ENCODE measurements at places on chromosomes 2 and 18. TPM values are rescaled to one million over a fixed set of nuclear protein-coding genes. Genes with fewer than 3 reads are reported as not detected.

Gene ATF2
- 34.0 TPM for total RNA-seq

Gene SERPINB13
- not detected for total RNA-seq

Gene AGXT
- 1,548 TPM for total RNA-seq

Gene MBD5
- 15.9 TPM for total RNA-seq

Gene TBC1D8
- 10.4 TPM for total RNA-seq

Gene NT5DC4
- total RNA-seq, result not detected

Gene HOXD13
- not detected for total RNA-seq

Gene CRACDL
- total RNA-seq, result 0.42 TPM

- no peak overlapping the region for H3K4me3 ChIP-seq
- no peaks in the 10 kb centered on the region for H3K36me3 ChIP-seq
- H3K4me1 ChIP-seq, result no peaks in the 10 kb centered on the region
- no peaks in the 10 kb centered on the region for H3K27me3 ChIP-seq
Observed at GRCh38 chr2:232966122-232966521, 46.9 kb downstream of the NGEF start.

DNA sequence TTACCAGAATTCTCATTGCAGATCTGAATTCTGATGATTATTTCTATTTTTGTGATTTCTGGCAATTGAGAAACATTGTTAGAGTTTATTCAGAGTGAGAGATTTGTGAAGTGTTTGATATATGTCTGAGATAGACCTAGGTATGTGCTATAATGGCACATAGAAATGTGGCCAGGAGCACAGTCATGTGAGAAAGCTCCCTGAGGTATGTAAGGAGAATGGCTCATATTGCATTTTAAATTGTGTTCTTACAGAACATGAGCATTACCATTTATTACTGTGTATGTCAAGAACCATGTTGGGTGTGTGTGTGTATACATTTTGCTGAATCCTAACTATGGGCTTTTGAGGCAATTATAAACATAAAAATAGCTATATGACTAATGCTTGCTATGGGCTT, 101.2 kb downstream of the RAPGEF4 start:
- no peaks in the 10 kb centered on the region for H3K36me3 ChIP-seq
- H3K4me1 ChIP-seq, result no peaks in the 10 kb centered on the region

DNA sequence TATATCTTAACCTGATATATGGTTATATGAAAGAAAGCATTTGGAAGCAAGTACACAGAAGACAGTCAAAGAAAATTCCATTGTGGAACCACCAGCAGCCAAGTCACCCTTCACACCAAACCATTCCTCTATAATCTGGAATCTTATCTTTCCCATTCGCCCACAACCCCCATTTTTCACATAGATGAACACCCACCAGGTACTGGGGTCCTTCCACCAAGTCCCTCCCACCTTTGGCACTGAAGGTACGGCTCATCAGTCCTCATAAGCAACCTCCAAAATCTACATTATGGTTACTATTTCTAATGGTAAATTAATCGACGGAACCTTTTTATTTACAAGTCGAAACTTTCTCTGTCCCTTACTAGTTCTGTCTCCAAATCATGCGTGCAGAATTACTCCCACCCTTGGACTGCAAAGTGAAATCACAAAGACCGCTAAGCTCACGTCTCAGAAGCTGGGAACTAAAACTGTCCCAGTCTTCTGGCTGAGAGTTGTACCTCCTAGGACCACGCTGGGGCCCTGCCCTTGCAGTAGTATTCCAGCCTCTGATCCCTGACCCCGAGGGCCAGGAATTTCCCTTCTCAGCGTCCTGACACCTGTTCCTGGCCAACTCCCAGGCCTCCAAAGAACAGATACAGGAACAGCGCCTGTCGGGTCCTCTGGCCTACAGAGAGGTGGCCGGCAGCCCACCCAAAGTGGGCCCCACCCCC, 702 bp downstream of the OLA1 start:
- no peaks in the 10 kb centered on the region for H3K36me3 ChIP-seq
- DNase-seq, result no peak
- no peaks in the 10 kb centered on the region for H3K27me3 ChIP-seq

GRCh38 chr2:158817588-158817987, 22.5 kb downstream of the DAPL1 start:
- H3K27me3 ChIP-seq, result no peaks in the 10 kb centered on the region
- no peaks in the 10 kb centered on the region for H3K36me3 ChIP-seq
- no peak for DNase-seq
- H3K4me1 ChIP-seq, result no peaks in the 10 kb centered on the region

- no peaks in the 10 kb centered on the region for H3K4me1 ChIP-seq
- no peak overlapping the region for H3K4me3 ChIP-seq
- no peak overlapping the region for H3K27ac ChIP-seq
- H3K27me3 ChIP-seq, result no peaks in the 10 kb centered on the region
- DNase-seq, result no peak
Observed at GRCh38 chr18:47050468-47050867, 15.0 kb upstream of the ELOA2 start.

DNA sequence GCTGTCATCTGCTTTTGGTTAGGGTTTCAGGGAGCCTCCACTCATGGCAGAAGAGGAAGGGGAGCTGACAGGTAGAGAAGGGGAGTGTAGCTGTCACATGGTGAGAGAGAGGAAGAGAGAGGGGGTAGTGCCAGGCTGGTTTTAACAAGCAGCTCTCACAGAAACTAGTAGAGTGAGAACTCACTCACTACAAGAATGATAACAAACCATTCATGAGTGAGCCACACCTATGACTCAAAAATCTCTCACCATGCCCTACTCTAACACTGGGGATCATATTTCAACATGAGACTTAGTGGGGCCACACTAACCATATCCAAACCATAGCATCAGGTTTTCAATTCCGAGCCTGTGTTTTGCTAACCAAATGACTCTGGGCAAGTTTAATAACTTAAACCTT, 274.9 kb upstream of the VWC2L start:
- H3K27me3 ChIP-seq, result no peaks in the 10 kb centered on the region
- no peak overlapping the region for H3K27ac ChIP-seq
- DNase-seq, result no peak
- H3K36me3 ChIP-seq, result no peaks in the 10 kb centered on the region
- no peak overlapping the region for H3K4me3 ChIP-seq

DNA sequence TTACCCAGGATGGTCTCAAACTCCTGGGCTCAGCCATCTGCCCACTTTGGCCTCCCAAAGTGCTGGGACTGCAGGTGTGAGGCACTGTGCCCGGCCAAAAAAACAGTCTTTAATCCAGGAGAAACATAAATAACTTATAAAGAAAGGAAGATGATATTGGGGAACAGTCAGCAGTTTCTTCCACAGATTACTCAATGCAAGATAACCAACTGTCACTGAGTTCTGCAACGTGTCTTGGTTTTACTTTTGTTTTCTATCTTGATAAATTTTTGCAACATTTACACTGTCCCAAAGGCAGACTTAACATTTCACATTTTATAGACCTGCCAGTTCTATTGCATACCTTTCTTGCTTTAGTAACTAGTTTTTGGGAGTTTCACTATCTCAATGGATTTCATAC, 71.1 kb downstream of the ANKRD44 start:
- no peak overlapping the region for H3K4me3 ChIP-seq
- peaks cover 11% of the 10 kb centered on the region for H3K4me1 ChIP-seq
- H3K36me3 ChIP-seq, result no peaks in the 10 kb centered on the region

GRCh38 chr2:232336241-232336736, 42.3 kb upstream of the ALPP start:
- H3K27me3 ChIP-seq, result no peaks in the 10 kb centered on the region
- no peaks in the 10 kb centered on the region for H3K4me1 ChIP-seq
- no peak overlapping the region for H3K27ac ChIP-seq
- no peak for DNase-seq
- no peak overlapping the region for H3K4me3 ChIP-seq

- no peak for DNase-seq
- H3K27me3 ChIP-seq, result no peaks in the 10 kb centered on the region
- no peaks in the 10 kb centered on the region for H3K36me3 ChIP-seq
Observed at GRCh38 chr18:33957707-33958106, 267.0 kb downstream of the NOL4 start.

- no peaks in the 10 kb centered on the region for H3K27me3 ChIP-seq
- no peak overlapping the region for H3K27ac ChIP-seq
- H3K36me3 ChIP-seq, result no peaks in the 10 kb centered on the region
- no peaks in the 10 kb centered on the region for H3K4me1 ChIP-seq
- H3K4me3 ChIP-seq, result no peak overlapping the region
- no peak for DNase-seq
Observed at GRCh38 chr18:27942706-27943105, 234.2 kb downstream of the CDH2 start.

DNA sequence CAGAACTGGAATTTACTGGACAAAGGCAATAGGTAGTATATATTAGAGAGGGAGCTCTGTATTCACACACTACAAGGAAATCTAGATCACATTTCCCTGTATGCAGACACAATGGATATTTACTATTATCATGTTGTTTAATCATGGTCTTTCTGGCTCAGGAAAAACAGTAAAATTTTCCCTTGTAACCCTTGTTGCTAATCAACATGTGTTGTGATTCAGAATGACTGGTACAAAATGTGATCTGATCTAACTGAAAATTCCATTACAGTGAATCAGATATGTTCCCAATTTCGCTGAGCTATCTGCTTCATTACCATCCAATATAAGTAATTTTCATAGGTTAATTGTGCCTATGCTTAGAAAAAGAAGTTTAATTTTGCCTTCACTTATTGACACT, 1109.7 kb downstream of the LRP1B start:
- no peaks in the 10 kb centered on the region for H3K4me1 ChIP-seq
- no peak overlapping the region for H3K27ac ChIP-seq
- DNase-seq, result no peak

DNA sequence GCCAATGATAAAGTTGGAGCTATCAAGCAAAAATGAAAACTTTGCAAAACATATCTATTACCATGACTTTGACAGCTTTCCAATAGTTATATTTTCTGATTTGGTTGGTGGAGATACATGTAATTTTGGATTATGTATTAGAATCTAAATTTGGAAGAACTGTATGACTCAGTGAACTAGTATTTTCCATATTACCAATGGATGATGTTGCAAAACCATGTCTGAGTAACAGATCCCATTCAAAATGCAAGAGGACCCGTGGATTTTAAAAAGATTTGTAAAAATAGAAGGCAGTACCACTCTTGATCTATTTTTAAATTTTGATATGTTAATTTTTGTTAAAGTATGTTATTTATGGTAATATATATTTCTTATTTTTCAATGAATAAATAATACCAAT, 83.0 kb downstream of the TAF4B start:
- no peak for DNase-seq
- H3K27me3 ChIP-seq, result no peaks in the 10 kb centered on the region
- no peaks in the 10 kb centered on the region for H3K4me1 ChIP-seq
- no peak overlapping the region for H3K4me3 ChIP-seq
- H3K27ac ChIP-seq, result no peak overlapping the region

DNA sequence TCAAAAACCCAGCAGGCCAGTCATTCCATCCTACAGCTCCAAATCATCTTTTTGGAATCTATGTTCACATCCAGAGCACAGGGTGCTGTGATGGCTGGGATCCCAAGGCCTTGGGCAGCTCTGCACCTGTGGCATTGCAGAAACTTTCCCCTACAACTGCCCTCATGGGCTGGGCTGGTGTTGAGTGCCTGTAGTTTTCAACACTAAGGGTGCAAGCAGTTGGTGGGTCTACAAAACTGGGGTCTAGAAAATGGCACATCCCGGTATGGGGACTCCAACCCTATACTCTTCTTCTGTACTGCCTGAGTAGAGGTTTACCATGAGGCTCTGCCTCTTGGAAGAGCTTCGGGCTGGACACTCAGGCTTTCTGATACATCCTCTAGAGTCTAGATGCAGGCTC, 95.2 kb upstream of the TEKT4 start:
- DNase-seq, result no peak
- H3K27ac ChIP-seq, result no peak overlapping the region
- no peak overlapping the region for H3K4me3 ChIP-seq
- no peaks in the 10 kb centered on the region for H3K27me3 ChIP-seq

Measured in liver (tissue), 10 donors.